Tongue (tissue), 3 donors: ENCODE measurements at places on chromosomes 6 and 20. TPM values are rescaled to one million over a fixed set of nuclear protein-coding genes. Genes with fewer than 3 reads are reported as not detected.

The TRDN gene
- 249 TPM for total RNA-seq

The TFAP2D gene
- total RNA-seq = not detected

The WFDC12 gene
- not detected for total RNA-seq

The DYNLT2 gene
- total RNA-seq = 5.7 TPM
